ENCODE measurements at places on chromosomes 1 and 21.

DNA sequence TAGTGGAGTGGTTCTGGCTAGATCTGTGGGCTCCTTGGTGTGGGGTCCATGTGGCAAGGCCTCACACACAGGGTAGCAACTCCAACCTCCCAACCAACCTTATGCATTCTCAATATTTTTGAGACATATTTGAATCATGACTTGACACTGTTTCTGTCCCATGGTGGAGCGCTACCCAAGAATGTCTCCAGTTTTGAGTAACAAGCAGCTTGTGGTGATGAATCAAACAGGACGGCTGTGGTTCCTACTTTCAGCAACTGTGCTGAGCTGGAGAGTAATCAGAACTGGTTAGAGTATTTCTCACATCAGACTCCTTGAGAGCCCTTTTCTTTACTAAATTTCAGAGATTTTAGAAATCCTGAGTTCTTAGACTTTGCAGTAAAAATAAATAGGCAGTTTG is 3.1 kb downstream of the LCE3D start:
- no peak for DNase-seq

DNA sequence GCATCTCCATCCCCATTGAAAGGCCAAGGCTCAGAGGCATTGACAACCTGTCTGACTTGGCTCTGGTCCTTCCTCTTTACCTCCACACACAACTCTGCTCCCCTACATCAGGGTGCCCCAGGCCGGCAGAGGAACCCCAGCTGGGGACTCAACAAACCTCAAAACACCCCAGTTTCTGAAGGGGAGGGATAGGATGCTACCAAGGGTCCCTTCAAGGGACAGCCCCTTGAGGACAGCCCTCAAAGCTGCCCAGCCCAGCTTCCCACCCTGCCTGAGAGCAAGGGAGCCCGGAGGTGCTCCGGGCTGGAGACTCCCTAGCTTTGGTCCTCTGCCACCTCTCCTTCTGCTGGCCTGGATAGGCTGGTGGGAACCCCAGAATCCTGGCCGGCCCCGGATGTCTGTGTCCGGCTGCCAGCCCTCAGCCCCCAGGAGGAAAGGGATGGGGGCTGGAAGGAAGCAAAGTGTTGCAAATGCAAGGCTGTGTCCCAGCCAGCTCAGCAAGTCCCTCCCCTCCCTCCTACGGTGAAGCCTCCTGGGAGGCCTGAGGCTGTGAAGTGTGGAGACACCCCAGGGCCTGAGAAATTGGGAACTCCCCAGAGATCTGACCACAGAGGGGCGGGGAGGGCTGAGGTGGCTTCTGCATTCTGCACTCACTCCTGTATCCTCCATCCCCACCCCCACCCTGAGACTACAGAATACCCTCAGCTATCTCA is 1.1 kb upstream of the MARCKSL1 start:
- peak; percentile 40 for DNase-seq

- no peak for DNase-seq
These were observed 96.8 kb downstream of the XPR1 start for GRCh38 chr1:180728472-180729106.

- DNase-seq: no peak
These were observed 408.1 kb upstream of the VAMP3 start for GRCh38 chr1:7362947-7363346.

GRCh38 chr1:200294241-200294640 is 115.6 kb downstream of the ZNF281 start:
- DNase-seq: no peak

DNA sequence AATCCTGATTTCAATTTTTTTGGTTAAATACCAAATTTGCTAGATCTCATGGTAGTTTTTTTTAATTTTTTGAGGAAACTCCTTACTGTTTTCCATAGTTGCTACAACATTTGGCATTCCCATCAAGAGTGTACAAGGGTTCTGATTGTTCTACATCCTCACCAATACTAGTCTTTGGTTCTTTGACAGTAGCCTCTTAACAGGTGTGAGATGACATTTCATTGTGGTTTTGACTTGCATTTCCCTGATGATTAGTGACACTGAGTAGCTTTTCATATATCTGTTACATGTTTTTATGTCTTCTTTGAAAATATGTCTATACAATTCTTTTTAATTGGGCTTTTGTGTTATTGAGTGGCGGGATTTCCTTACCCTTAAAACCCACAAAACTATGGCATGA is 20.9 kb upstream of the RGS13 start:
- no peak for DNase-seq

- DNase-seq: no peak
These were observed 164.4 kb upstream of the ZRANB2 start for GRCh38 chr1:71245246-71245645.

- DNase-seq: no peak
These were observed 150.9 kb downstream of the HLX start for GRCh38 chr1:221029981-221030649.

GRCh38 chr1:161792740-161793139 is 26.6 kb downstream of the ATF6 start:
- DNase-seq: no peak

GRCh38 chr1:10594595-10595223 is 120.0 kb downstream of the PEX14 start:
- no peak for DNase-seq

DNA sequence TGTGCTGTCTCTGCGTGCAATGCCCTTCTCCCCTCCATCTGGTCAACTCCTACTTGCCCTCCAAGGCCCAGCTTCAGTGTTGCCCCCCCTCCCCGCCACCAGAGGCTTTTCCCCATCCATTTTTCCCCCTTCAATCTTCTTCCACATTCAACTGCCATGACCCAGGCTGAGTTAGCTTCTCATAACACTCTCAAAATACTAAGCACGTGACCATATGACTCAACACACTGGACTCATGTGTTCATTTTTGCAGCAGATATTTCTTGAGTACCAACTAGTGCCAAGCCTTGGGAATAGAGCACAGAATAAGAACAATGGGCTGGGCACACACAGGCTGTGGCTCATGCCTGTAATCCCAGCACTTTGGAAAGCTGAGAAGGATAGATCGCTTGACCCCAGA is 132.1 kb downstream of the IGSF21 start:
- no peak for DNase-seq

DNA sequence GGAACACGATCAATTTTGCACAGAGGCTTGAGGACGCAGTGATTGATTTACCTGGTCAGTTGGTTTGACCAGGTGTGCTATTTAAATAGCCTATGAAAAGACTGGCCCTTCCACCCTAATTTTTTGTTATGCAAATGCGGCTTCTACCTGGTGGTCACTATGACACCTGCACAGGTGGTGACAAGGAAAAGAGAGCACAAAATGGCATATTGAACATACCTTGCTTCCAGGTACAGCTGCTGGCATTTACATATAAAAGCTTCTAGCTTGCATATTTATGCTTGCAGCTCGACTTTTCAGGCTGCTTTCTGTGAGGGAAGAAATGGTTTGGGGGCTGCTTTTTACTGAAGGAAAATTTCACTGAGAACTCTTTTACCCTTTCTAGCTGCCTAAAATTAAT is 15.3 kb upstream of the FMO4 start:
- DNase-seq: no peak

GRCh38 chr1:109307274-109308021 is 637 bp upstream of the MYBPHL start:
- no peak for DNase-seq

GRCh38 chr1:181117648-181118449 is 29.3 kb downstream of the IER5 start:
- no peak for DNase-seq
